AG04450 (cell line): ENCODE measurements at places on chromosomes 1 and 21.

DNA sequence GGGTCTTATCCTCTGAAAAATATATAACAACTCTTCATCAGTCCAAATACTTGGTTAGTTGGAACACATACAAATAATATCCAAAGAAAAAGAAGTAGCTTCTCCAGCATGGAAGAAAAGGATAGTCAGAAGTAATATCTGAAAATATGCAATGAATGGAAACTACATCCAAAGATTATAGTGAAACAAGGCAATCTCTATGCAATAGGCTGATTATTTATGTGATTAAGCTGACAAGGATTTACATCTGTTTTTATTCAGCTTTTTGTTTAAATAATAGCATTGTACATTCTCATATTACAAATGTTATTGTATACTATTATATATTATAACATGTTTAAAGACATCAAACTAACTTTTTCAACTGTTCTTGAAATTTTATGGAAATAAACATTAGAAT is 15.3 kb upstream of the TGFBR3 start:
- no peak for DNase-seq

DNA sequence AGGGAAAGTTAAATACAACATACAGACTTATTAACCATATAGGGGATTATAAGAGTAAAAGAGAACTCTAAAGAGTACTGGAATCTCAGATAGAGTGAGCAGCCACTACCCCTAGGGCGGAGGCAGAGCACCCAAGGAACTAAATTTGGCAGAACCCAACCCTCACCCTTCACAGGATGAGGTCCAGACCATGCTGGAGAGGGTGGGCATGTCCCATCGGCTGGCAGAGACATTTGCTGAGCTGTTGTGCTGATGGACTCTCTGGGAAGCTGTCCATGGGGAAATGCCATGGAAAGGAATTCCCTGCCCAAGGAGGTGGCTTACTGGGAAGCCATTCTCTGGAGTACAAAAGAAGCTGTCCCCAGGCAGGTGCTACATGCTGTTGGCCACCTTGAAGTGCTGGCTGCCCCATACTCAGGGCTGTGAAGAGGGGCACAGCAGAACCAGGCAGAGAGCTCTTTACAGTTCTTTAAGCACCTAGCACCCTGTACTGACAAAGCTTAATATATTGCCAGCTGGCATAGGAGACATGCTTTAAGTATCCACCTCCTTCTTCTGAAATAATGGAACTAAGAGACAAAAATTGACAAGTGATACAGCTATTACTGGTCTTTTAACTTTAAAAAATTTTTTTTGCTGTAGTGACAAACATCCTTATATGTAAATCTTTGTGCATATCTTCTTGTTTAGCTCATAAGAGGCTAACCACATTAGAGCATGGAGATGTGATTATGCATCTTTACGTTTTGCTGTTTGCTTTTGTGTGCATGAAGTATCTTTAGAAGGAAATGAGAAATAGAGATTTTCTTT is 29.6 kb downstream of the TSNAX start:
- DNase-seq, result no peak

DNA sequence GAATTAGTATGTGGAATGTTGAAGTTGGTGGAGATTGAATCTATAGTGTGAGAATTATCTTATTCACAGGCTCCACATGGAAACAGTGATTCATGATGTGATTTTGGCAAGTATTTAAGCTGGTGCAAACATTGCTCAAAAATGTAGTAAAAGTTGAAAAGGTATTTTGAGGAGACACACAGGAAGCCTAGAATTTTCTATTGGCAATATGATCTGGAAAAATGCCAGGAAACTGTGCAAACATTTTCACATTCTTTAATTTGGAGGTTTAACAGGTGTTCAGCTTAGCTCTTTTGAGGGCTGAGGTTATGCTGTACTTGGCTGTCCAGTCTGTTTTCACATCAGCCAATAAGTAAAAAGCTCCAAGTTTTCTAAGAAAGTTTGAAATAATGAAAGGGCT is 327.3 kb downstream of the RWDD3 start:
- DNase-seq, result no peak

GRCh38 chr1:181497870-181498269 is 14.6 kb downstream of the CACNA1E start:
- no peak for DNase-seq

GRCh38 chr1:156371553-156372264 is 2.7 kb downstream of the RHBG start:
- no peak for DNase-seq

GRCh38 chr1:229065613-229066012 is 205.3 kb upstream of the RAB4A start:
- no peak for DNase-seq

DNA sequence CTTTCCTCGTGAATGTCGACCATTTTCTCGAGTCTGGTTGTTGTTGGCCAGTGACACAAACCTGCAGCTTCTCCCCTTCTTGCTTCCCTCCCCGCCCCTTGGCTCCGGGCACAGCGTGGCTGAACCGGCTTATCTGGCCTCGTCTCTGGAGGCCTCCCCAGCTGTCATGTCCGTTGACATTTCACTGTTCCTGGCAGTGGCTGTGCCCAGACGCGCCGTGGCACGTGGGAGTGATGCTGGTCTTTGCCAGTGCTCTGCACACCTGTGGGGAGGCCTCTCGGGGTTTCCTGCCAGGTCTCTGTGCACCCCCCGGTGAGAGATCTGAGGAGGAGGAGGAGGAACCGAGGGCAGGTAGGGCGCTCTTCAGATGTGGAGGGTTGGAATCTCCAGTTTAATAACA is 23.7 kb downstream of the SKI start:
- no peak for DNase-seq

DNA sequence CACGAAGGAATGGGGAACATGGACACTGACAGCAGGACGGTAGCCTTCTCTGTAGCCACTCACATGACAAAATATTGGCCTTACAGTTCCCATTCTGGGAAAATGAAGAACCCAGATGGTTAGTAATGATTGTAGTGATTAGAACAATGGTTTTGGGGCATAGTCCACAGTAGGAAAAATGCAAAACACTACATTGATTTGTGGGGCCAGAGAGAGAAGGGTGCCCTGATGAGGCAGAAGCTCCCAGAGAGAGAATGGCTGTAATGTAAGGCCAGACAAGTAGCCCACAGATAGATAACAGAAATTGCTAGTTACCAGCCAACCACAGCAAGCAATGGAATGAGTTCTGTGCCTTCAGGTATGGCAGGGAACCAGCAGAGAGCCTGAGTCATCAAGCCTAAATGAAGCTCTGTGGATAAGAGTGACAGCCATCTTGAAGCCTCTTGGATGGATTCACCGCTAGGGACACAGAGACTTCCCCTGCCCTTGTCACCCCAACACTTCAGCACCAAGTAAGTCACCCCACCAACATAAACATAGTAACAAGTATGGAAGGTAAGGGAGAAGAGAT is 206.1 kb downstream of the BACH1 start:
- DNase-seq, result peak; percentile 8

DNA sequence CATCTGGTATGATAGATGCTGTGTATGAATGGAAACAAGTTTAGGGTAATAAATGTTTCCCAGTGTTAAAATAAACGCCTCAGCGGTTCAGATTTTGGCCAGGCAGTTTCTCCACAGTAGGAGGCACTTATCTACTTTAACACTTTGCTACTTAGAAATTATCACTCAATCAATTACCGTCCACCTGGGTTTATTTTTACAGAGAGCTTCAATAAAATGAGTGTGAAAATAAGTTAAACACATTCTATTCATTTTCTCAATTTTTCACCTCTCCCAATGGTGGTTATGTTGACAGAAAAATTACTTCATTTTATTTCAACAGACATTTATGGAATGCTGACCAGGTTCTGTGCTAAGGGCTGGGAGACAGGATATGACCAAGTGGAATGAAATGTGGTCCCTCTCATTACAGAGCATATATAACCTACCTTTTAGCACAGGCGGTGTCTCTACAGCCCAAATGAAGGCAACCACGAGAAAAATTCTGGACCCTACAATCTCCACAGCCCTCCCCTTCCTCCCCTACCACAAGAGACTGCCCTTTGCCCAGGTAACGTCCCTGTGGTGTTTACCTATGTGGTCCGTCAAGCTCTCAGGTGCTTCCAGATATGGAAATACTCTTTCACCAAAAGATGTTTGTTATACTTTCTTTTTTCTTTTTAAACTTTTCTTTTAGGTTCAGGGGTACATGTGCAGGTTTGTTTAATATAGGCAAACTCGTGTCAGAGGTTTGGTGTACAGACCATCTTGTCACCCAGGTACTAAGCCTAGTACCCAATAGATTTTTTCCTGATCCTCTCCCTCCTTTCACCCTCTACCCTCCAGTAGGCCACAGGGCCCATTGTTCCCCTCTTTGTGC is 105.5 kb downstream of the HLCS start:
- DNase-seq, result peak; percentile 29

DNA sequence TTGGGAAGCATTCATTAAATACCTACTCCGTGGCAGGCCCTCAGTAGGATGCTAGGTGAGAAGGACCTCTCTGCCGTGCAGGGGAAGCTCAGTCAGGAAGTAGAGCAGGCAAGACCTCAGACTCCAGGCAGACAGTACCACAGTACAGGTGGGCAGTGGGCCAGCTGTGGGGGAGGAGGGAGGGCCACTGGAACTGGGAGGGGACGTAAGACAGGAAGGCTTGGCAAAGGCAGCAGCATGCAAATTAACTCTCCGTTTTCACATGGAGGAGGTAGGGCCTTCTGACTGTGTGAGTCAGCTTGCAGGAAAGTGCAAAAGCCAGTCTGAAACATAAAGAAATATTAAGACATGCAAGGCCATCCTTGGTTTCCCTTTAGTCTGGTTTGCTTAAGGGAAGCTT is 157.7 kb downstream of the TRIM33 start:
- peak; percentile 30 for DNase-seq

DNA sequence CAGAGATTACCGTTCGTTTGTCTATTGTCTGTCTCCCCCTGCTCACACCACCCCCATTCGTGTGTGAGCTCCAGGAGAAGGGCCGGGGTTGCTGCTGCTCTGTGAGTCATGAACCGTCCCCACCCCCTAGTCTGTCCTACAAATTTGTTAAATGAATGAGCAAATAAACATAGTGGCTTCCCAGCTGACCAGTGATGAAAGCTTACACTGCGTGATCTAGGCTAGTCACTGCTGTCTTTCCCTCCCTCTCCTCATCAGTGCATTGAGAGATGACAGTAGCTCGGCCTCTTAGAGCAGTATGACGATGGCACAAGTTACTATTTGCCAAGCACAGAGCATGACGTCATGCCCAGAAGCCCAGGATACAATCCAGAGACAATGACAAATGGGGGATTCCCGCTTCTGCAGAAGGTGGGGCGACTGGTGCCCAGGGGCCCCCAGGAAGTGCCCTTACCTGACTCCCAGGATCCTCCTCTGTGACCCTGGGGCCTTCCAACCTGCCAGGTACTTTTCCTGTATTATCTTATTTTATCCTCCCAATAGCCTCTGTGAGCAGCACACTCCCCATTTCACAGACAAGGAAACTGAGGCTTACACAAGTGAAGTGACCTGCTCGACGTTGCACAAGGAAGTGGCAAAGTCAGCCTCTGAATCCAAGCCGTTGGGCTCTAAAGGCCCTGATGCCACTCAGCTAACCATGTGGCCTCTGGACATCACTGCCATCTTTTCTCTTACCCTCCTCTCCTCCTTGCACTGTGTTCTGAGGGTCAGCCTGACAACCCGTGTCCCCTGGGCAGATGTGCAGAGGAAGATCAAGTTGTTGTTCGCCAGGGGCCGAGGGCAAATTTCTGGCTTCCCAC is 8.6 kb upstream of the EPHA2 start:
- DNase-seq, result peak; percentile 91

DNA sequence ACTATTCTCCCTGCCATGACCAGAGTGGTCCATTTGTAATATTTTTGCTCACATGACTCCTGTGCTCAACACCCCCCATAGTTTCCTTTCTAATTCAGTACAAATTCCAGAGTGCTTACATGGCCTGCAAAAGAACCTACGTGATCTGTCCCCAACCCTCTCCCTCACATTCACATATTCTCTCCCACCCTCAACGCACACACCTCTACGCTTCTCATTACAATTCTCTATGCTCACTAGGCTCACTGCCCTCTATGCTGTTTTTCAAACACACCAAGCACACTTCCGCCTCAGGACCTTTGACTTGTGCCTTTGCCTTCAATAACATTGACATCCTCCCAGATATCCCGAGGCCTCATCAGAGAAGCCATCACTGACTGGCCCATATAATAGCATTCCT is 23.8 kb upstream of the FBXO28 start:
- DNase-seq, result no peak

GRCh38 chr1:9340172-9340854 is 47.6 kb downstream of the SPSB1 start:
- DNase-seq, result no peak

DNA sequence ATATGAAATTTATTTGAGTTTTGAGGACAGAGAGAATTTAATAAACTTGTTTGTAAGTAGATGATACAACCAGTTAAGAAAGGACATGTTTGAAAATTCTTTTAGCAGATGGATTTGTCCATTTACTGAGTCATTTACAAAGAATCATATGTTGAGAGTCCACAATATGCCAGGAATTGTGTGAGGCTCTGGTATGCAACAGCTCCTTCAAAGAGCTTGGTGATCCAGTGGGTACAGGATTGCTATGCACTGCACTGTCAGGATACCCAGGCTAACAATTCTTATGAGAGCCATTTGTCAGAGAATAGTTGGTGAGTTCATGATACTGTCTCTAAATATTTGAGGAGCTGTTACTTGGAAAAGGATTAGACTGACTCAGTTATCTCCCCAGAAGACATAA is 11.0 kb downstream of the DNM3 start:
- no peak for DNase-seq

DNA sequence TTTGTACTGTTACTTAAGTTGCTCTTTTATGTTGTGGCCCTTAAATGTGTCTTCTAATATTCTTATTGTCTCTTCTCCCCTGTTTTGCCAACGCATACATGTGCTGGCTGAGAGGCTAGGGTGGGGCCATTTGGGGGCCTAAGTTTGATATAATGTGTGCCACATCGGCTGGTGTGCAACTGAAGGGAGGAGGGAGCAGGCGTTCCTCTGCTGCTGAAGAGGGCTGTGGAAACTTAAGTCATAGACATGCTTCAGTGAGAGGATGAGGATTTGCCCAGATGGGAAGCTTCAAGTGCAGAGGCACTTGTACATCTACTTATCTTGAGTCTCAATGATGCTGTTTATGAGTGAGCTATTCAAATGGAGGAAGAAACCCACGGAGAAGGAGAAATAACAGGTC is 630.6 kb downstream of the LMO4 start:
- no peak for DNase-seq

GRCh38 chr1:69747207-69747606 is 179.5 kb downstream of the LRRC7 start:
- no peak for DNase-seq

GRCh38 chr1:56566061-56566744 is 13.2 kb downstream of the PLPP3 start:
- DNase-seq, result no peak

GRCh38 chr21:43786807-43787440 is 2.5 kb upstream of the RRP1 start:
- DNase-seq, result no peak

DNA sequence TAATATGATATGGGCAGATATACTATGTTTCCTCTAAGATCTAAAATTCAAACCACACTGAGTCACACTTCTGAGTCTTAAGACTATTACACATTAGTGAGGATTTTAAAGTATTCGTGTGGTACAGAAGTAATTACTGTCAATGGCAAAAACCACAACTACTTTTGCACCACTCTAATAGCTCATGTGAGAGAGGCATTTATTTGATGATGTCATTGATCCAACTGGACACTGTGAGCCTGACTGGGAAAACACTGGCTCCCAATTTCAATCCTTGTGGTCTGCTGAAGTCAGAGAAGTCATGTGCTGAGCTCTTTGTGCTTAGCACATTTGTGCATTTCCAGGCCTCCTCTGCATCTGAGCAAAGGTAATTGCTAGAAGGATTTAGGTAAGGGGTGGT is 377.8 kb downstream of the USH2A start:
- peak; percentile 83 for DNase-seq

GRCh38 chr1:3836421-3836820 is 20.6 kb downstream of the CEP104 start:
- DNase-seq, result no peak

GRCh38 chr1:180213401-180214170 is 16.5 kb upstream of the LHX4 start:
- DNase-seq, result no peak
